ENCODE measurements at places on chromosomes 2 and 18.

GRCh38 chr2:161681046-161681445, 56.8 kb downstream of the SLC4A10 start:
- DNase-seq, result no peak

- no peak for DNase-seq
These were observed 11.9 kb downstream of the ZNF407 start for GRCh38 chr18:74609535-74609934.

DNA sequence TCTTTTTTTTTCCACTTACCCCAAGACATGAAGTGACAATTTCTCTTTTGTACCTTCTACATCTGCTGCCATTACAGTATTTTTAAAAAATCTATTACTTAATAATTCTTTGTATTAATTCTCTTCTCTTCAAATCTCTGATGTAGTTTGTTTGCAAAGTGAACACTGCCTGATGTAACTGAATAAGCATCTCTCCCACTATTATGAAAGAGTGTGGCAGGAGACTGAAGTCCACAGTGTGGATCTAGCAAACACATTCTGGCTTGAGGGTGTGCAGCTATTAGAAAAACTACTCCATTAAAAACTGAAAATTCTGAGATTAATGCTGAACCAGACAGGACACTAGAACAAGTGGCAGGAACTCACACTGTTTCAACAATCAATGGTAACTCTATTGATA, 5.0 kb upstream of the SERPINB8 start:
- DNase-seq, result no peak

GRCh38 chr2:102672107-102672776, 52.9 kb downstream of the SLC9A2 start:
- DNase-seq, result no peak

DNA sequence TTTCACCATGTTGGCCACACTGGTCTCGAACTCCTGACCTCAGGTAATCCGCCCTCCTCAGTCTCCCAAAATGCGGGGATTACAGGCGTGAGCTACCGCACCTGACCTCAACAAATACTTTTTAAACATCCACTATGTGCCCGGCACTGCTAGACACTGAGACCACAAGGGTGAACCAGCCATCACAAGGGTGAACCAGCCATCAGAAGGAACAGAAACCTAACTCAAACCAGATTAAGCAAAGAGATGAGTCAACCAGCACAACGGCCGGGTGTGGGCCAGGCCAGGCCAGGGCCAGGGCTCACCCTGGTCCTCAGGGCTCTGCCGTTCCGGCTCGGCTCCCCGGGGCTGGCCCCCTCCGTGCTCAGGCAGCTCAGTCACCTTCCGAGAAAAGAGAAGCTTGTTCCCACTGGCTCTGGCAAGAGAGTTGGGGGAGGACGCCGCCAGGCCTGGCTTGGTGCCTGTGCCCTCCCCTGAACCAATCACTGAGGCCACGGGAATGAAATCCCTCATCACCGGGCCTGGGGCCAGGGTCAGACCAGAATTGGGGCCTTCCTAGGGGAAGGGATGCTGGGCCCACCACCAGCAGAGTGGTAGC, 4.4 kb downstream of the TEX44 start:
- DNase-seq, result no peak

DNA sequence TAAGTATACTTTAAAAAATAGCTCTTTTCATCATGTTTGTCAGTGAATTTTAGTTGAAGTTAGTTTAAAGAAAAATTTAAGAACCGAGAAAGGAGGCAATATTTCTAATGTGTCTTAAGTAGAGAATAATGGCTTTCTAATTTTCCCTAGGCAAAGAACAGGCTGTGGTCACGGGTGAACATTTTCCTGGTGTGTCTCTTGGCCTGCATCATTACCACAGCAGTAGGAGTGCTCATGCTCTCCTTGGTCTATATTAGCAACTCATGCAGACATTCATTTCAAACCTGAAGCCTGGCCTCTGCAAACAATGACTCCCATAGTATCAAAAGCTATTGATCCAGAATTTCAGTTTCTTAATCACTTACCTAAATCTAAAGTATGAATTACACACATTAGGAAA, 57.4 kb downstream of the C18orf54 start:
- no peak for DNase-seq

DNA sequence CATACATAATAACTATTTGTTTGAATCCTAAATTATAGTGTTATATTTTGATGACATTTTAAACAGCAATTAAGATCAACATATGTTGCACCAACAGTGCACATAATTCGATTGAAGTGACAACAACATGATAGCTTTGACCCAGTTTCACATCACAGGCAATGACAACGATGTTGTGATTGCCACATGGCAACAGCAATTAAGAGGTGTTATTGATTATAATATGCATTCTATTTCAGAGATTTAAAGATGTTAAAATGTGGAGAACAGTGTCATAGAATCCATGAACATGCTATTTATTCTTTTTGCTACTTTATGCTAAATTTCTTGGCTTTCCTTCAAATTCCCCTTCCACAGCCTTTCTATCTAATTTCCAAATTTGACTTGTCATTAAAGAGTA, 68.3 kb upstream of the STAT1 start:
- no peak for DNase-seq

DNA sequence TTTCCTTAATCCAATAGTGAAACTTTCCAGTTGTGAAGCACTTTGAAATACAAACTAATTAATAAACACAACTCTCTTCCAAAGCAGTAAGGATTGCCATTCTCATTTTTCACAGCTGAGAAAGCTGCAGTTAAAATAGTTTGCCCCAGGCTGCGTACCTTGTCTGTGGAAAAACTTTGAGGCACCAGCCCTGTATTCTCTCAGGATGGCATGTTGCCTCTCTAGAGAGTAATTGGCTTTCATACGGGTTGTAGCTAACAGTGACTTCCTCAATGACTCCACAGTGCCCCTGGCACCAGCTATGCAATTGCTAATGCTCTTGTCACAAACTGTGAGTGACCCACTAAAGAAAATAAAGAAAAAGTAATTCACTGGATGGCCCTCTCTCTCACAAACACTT, 345.7 kb downstream of the MTX2 start:
- no peak for DNase-seq

- DNase-seq, result no peak
These were observed 138.5 kb downstream of the MEIS1 start for GRCh38 chr2:66573416-66573815.

GRCh38 chr2:138550172-138550571, 48.6 kb downstream of the SPOPL start:
- no peak for DNase-seq

DNA sequence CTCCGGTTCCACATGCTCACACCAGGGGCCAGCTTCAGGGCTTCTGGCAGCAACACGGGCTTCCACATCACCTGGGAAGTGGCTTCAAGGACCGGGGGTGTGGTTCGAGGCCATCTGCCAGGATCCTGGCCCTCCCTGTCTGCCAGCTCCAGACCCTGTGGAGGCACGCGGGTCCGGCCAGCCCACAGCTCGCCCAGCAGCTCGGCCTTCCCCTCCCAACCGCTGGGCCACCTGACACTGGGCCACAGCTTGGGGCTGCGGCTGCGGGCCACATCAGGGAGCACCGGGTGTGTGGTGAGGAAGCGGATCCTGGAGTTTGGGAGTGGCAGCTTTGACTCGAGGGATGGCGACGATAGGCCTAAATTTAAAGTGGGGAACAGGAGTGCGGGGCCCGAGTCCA, 7.0 kb downstream of the C2orf81 start:
- no peak for DNase-seq

DNA sequence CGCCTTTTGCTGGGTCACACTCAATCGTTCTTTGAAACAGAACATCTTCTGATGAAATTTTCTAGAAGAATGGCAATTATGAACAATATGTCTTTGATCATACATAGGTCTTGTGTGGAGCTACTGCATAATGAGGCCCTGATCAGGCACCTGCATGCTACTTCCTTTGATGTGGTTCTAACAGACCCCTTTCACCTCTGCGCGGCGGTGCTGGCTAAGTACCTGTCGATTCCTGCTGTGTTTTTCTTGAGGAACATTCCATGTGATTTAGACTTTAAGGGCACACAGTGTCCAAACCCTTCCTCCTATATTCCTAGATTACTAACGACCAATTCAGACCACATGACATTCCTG, 532 bp downstream of the UGT1A5 start:
- DNase-seq, result no peak

DNA sequence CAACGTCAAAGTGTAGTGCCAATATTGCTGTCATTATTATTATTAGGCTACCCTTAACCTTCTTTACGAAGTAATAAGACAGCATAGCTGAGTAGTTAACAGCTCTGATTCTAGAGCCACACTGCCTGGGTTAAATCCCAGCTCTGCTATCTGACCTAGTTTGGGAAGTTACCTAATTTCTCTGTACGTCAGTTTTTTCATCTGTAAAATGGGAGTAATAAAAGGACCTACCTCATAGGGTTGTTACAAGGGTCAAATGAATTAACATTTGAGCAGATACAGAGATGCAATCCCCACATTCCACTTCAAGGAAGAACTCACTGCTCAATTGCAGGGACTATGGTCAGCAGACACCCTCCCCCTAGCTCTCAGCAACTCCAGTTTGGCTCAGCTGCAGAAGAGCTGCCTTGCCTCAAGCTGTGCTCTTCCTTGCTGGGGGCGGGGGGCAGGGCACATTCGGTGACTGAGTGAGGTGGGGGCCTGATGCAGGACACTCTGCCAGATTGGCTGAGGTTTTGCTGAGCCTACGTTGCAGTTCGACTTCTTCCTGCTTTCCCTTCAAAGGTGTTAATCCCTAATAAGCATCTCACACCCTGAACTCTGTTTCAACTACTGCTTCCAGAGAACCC, 11.0 kb upstream of the LGALSL start:
- DNase-seq, result no peak

- DNase-seq, result no peak
These were observed 1.5 kb upstream of the OST4 start for GRCh38 chr2:27072920-27073319.

DNA sequence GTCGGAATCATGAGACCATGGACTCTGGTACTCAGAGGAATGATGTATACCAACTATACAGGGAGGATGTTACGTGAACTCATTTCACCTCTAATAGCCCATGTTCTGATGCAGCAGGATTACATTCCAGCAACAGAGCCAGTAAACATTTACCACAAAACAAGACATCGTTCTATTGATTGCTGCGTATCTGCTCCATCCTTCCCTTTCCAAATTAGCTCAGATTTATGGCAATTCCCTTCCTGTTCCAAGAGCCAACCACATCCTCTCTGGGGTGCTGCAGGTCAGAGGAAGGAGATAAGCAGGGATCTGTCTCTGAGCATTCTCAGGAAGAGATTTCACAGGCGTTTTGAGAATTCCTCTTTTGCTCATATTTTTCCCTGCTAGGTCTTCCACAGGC, 98.3 kb downstream of the KLF7 start:
- DNase-seq, result no peak

DNA sequence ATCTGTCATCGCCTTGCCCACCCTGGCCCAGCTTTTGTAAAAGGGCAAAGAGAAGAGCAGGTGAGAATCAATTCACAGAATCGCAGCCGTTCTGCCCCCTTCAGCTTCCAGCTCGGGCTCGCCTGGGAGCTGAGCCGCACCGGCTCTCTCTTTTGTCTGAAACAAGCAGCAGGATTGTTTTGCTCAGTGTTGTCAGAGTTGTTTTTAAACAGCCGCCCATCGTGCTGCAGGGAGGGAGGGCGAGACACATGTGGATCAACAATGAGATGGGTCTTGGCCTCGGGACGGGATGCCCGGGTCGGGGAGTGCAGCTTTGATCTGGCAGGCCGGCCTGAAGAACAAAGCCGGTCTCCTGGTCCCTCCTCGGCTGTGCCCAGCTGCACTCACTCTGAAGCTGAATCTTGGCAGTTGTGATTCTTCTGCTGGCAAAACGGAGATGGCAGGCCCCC, 39.7 kb upstream of the HDAC4 start:
- DNase-seq, result no peak
